ENCODE measurements at places on chromosomes 1 and 21. TPM values are rescaled to one million over a fixed set of nuclear protein-coding genes. Genes with fewer than 3 reads are reported as not detected.

Gene CCDC24
- 17.4 TPM for total RNA-seq

Gene TNNT2
- total RNA-seq, result not detected

Gene CD1B
- total RNA-seq, result not detected

Gene LMX1A
- total RNA-seq, result 2.5 TPM

Gene PINK1
- total RNA-seq, result 96.1 TPM

Gene TNFRSF14
- 532 TPM for total RNA-seq

Gene ADCY10
- total RNA-seq, result 4.9 TPM

Gene SHC1
- 56.9 TPM for total RNA-seq

Gene ANGPTL1
- total RNA-seq, result 17.0 TPM

Gene KCNA2
- 0.38 TPM for total RNA-seq

Gene FCRLB
- 0.40 TPM for total RNA-seq

Gene GPR37L1
- total RNA-seq, result not detected

Gene PTGER3
- total RNA-seq, result 1.4 TPM

Gene BRINP2
- not detected for total RNA-seq

Gene CALML6
- not detected for total RNA-seq

DNA sequence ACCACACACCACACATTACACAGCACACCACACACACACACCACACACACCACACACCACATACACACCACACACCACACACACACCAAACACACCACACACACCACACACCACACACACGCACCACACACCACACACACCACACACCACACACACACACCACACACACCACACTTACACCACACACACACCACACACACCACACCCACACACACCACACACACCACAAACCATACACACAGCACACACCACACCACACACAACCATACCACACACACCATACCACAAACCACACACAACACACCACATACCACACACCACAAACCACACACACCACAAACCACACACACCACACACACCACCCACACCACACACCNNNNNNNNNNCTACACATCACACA is 40.9 kb upstream of the SIK1 start:
- DNase-seq, result peak; percentile 24

- DNase-seq, result peak; percentile 39
These were observed 2.5 kb downstream of the UBASH3A start for GRCh38 chr21:42406201-42406621.

DNA sequence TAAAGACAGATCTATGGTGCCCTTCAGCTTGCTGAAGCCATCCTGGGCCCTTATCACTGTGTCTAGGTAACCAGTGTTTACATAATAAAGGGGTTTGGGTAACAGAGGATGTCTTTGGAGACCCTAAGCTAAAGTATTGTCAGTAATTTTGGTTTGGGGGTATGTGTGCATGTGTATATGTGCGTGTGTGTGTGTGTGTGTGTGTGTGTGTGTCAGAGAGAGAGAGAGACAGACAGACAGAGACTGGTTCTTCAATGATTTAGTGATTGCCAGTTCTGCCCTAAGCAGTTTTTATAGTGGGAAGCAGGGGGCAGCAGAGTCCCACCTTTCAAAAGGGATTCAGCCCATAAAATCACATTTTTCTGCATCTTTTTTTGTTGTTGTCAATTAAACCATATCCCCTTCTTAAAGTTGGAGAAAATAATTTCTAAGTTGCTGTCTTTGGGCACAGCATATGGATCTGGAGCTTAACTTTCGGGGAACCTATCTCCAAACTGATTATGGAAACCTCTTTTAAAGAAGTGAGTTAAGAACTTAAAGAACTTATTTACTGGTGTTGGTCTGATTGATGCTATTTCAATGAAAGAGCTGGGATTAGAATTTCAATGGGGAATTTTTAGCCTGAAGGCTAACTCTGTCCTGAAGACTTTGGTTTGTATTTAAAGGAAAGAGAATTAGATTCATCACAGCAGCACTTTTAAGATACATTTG is 51.1 kb downstream of the ZNF326 start:
- DNase-seq, result no peak

DNA sequence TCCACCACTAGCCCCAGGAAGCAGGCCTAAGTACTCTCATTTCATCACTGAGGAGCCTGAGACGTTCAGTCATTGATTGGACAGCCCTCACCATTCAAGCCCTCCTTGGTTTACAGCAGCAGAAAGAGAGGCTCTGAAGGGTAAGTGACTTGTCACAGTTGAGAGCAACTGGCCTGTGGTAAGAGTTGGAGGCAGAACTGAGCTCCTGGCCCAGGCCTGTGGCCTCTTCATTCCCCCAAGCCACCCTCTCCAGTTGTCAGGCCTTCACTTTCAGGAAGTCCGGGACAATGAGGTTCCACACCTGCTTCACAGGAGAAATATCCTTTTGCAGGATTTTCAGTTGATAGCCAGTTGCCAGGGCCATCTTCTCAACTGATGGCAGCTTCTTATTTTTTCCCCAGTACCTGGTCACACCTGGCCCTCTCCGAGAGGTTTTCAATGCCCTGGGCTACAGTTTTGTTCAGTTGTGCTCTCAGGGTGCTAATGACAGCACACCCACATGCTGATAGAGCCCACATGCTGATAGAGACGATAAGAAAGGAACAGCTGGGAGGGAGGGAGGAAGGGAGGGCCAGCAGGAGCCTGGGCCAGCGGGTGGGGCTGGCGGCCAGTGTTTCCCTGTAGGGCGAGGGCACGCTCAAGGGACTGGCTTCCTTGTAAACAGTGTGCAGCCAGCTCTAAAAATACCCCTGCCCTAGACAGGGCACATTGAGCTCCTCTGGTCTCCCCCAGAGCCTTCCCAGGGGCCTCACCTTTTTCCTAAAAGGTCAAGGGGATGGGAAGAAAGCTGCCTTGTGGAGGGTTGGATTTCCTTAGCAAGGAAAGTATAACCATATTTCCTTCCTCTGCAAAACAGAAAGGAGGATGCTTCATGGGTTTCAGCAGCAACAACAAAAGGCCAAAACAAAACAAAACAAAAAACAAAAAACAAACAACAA is 112.7 kb upstream of the JUN start:
- DNase-seq, result no peak

DNA sequence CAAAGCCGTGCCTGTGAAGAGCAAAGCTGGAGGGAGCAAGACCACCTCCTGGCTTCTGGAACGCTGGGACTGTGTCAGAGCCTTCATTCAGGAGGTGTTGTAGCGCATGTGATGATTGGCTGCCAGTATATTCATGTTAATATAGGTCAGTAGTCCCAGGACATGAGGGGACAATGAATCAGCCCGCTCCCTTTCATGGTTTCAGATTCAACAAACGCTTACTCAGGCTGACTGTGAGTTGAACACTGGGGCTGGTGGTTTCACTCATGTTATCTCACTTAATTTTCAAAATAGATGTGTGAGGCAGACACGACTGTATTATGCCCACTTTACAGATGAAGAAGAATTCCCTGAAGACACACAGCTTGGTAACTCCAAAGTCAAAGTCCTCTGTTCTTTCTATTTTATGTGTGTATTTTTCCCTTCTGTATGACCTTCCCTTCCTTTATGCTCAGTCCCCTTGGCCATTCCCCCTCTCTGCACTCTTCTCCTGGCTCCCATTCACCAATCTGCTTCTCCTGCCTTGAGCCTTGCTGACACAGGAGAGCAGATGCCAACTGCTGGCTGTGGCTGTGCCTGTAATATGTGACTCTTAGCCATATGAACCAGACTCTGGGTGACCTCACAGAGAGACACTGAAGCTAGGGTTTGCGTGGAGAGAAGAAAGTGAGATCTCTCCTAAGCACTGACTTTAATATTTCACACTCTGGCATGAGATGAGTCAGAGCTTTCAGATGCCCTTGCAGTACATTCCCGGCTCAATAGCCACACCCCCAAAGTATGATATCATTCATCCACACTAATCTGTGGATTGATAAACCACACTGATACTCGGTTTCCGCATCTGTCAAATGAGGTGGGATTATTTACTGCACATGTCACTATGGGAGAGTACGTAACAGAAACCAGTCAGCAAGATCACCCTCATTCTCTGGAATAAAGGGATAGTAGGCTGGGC is 31.4 kb upstream of the KIRREL1 start:
- DNase-seq, result no peak

GRCh38 chr1:68178821-68179490 is 53.4 kb downstream of the WLS start:
- no peak for DNase-seq

- no peak for DNase-seq
These were observed 21.9 kb upstream of the FCGR2A start for GRCh38 chr1:161483361-161483760.

DNA sequence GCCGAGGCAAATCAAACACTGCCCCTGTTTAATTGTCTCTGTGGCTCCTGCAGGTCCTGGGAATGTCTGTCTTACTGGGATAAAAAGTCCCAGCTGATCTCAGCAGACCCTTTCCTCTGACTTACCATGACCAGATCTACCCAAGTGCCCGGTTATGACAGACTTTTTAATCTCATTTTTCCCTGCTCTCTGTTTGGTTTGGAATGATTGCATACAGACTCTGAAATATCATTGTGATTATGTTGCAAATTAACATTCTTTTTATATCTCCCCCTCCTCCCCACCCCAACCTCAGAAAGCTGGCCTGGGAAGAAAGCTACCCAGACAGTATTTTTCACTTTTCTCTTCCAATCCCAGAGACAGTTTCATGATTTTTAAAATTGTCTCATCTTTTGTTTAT is 16.3 kb downstream of the RAB7B start:
- DNase-seq, result no peak

GRCh38 chr1:72322910-72323309 is 40.6 kb upstream of the NEGR1 start:
- DNase-seq, result no peak

GRCh38 chr1:190102757-190103326 is 374.8 kb downstream of the BRINP3 start:
- DNase-seq, result no peak

- DNase-seq, result no peak
These were observed 13.0 kb downstream of the FMN2 start for GRCh38 chr1:240104672-240105071.

- no peak for DNase-seq
These were observed 64.8 kb downstream of the WARS2 start for GRCh38 chr1:119075614-119076013.

GRCh38 chr1:115158181-115158580 is 68.9 kb upstream of the TSPAN2 start:
- DNase-seq, result no peak

GRCh38 chr1:226419284-226420029 is 11.6 kb upstream of the PARP1 start:
- no peak for DNase-seq

GRCh38 chr1:223242971-223243370 is 99.9 kb upstream of the TLR5 start:
- no peak for DNase-seq

- DNase-seq, result no peak
These were observed 36.1 kb upstream of the GOLT1A start for GRCh38 chr1:204249736-204250427.

GRCh38 chr1:59976194-59977074 is 49.9 kb upstream of the CYP2J2 start:
- DNase-seq, result peak; percentile 82

- DNase-seq, result peak; percentile 89
These were observed 15.6 kb upstream of the TTLL10 start for GRCh38 chr1:1157914-1158710.

DNA sequence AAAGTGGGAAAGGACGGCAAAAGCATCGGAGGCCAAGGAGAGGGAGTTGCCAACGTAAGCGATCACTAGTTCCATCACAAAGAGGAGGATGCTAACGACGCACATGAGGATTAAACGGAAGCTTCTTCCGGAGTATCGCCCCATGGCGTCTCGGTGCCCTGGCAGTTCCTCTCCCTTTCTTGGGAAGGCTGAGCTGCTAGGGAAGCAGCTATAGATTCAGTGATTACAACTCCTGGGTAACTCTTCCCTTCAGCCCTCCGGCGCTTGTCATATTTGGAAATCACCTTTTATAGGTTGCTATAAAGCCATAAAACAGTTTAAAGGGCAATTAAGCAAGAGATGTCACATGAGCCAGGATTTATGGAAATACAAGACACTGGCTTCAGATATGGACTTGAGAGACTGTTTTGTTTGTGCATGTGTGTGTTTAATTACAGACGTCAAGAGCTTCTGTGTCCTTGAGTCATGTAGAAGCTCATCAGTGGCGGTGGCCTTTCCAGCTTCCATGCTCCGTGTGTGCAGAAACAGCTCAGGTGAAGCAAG is 30.6 kb upstream of the SLC30A10 start:
- DNase-seq, result no peak

DNA sequence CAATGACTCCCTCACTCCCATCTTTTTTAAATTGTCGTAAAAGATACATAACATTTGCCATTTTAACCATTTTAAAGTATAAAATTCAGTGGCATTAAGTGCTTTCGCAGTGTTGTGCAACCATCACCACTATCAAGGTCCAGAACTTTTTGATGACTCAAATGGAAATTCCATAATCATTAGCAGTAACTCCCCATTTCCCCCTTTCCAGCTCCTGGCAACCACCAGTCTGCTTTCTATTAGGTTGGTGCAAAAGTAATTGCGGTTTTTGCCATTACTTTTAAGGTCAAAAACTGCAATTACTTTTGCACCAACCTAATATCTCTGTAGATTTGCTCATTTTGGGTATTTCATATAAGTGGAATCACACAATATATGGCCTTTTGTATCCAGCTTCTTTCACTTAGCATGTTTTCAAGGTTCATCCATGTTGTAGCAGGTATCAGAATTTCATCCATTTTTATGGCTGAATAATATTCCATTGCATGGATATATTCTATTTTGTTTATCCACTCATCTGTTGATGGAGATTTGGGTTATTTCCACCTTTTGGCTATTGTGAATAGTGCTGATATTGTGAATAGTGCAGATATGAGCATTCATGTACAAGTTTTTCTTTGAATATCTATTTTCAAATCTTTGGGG is 159.7 kb downstream of the HIVEP3 start:
- DNase-seq, result no peak

- DNase-seq, result no peak
These were observed 224.2 kb downstream of the FOXD2 start for GRCh38 chr1:47662068-47662467.

- DNase-seq, result no peak
These were observed 5.0 kb upstream of the RNF11 start for GRCh38 chr1:51231120-51231519.

DNA sequence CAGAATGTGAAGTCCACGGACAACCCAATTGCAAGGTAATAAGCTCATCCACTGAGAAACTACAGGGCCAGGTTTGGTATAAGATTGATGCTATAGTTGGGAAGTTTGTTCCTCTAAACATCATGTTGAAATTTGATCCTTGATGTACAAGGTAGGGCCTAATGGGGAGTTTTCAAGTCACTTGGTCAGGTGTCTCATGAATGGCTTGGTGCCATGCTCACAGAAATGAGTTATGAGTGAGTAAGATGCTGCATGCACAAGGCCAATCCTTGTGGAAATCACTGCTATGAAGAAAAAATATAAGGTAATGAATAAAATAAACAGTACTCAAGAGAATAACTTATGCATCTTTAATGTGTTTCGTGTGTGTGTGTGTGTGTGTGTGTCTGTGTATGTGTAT is 1891.2 kb downstream of the NCAM2 start:
- DNase-seq, result no peak

DNA sequence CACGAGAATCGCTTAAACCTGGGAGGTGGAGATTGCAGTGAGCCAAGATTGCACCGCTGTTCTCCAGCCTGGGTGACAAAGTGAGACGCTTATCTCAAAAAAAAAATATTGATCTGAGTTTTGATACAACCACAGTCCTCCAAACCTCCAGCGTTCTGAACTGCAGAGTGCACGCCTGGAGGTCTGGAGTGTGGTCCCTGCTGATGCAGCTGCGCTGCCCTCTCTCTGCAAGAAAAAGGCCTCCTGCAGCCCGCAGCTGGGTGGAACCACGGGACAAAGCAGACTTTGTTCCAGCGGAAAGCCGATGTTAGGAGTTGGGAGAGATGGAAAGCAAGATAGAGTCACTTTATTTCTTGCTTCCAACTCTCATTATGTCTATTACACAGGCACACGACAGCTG is 144.9 kb upstream of the SOD1 start:
- no peak for DNase-seq

All from Peyer's patch (tissue), 4 donors.